ENCODE measurements at places on chromosomes 6 and 20.

DNA sequence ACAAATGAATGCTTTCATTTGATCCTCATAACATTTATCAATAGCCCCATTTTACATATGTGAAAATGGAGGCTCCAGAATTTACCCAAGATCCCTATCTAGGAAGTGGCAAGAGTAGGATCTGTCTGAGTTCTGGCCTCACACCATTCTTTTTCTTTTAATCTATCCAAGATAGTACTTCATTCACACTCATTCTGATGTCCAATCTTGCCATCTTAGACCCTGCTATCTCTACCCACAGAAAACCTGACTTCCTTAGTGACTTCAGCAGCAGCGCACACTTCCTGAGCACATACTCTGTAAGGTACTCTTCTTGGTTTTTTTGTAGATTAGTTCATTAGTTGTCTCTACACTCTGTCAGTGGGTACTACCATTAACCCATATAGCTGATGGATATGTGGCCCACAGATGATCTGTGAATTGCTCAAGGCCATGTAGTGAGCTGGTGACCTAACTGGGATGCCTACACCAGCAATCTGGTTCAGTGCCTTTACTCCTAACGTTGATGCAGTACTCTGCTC is 36.3 kb downstream of the COX4I2 start:
- no peak for DNase-seq

GRCh38 chr20:58192567-58192966 is 35.9 kb downstream of the ANKRD60 start:
- no peak for DNase-seq

- no peak for DNase-seq
Observed at GRCh38 chr6:29647927-29648642, 8.8 kb upstream of the MOG start.

DNA sequence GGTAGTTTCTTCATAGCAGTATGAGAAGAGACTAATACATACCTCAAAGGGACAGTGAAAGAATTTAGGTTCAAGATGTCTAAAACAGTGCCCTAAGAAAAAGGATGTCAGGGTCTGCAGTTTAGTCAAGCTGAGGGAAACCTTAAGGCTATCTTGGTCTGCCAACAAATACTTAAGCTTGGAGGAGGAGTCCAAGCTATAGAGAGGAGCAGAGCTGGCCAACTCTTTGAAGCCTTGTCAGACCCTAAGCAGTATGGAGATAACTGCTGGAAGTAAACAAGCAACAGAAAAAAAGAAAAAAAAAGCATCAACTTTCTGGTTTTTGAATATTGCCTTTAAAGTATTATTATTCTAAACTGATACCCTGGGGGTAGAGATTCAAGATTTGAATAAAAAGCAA is 1518.1 kb downstream of the GRIK2 start:
- DNase-seq = no peak

GRCh38 chr6:157800420-157801237 is 22.4 kb upstream of the SNX9 start:
- DNase-seq = no peak

GRCh38 chr20:32045999-32046398 is 6.0 kb upstream of the HCK start:
- DNase-seq = no peak

DNA sequence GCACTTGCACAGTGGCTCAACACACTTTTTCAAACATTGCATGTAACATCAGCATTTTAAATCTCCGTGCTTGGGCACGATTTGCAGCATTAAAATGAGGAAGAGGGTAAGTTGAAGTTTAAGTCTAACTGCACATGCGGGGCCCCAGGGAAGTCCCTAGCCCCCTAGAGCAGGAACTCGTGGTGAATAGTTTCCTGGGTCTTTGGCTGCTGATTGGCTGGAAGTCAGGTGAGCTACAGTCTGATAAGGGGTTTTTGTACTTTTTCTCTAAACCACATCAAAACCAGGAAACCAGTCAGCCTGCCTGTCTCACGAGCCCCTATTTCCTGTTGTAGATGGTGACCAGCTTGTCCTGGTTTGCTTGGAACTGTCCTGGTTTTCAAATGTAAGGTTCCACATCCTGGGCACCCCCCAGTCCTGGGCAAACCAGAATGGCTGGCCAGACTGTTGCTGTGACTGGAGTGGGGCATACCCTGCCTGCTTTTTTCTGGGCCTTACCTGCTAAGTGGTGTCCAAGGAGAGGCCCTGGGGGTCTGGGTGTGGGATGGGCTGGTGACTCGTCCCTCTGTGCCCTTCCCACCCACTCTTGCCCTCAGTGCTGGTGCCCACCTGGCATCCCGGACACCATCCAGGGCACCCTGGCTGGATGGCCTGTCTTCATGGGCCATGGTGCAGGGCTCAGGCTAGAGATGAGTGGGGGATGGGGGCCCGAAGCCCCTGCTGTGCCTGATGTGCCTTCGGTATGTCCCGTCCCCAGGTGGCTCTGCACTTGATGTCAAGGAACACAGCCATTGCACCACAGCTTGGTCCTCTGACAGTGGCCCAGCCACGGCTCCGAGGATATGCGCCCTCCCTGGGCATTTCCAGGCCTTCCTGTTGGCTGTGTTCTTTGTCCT is 31.8 kb downstream of the SUN5 start:
- DNase-seq = peak; percentile 58

GRCh38 chr6:73041051-73041450 is 184.2 kb downstream of the KHDC1L start:
- DNase-seq = no peak

GRCh38 chr6:2632976-2633584 is 117.6 kb downstream of the MYLK4 start:
- no peak for DNase-seq

GRCh38 chr6:139355172-139355571 is 19.3 kb downstream of the CITED2 start:
- DNase-seq = no peak

- peak; percentile 33 for DNase-seq
Observed at GRCh38 chr6:157020881-157021343, 243.7 kb downstream of the ARID1B start.

- DNase-seq = no peak
Observed at GRCh38 chr20:63138855-63139341, 77.0 kb downstream of the YTHDF1 start.

DNA sequence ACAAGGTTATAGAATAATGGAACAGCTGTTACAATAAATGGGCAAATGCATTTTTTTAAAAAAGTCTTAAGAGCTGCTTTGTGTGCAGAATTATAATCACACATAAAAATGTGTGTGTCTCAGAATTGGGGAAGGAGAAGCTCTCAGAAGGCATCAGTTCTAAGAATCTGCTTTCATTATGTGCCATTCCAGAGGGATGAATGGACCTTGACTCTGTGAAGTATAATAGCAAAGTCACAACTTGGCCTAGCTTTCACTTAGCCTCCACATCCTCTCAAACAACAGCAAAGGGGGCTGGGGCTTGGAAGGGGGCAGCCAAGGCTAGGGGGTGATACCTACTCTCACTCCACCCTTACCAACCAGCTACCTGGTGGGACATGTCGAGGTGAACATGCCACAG is 265.0 kb downstream of the CDC5L start:
- DNase-seq = no peak

DNA sequence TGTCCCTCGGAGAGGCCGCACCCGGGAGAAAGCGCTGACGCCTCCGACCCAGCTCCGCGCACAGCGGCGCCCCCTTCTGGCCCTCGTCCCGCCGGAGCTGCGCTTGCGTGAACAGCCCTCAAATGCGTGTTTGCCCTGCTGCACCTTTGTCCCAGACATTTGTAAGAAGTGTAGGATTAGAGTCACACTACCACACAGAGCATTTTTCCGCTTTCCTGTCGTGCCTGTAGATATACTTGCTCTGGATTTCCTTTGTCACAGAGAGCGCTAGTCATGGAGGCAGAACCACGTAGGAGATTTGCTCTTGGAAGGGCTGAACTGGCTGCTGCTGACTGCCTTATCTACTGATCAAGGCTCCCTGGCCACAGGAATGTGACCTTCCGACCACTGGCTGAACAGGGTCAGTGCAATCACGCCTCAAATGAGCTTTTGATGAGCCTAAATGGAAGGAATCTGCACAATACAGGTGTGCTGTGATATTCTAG is 62.3 kb downstream of the PAX1 start:
- no peak for DNase-seq

GRCh38 chr6:107794771-107795170 is 29.3 kb downstream of the SCML4 start:
- DNase-seq = no peak

- no peak for DNase-seq
Observed at GRCh38 chr6:134455319-134455718, 137.4 kb upstream of the SGK1 start.

DNA sequence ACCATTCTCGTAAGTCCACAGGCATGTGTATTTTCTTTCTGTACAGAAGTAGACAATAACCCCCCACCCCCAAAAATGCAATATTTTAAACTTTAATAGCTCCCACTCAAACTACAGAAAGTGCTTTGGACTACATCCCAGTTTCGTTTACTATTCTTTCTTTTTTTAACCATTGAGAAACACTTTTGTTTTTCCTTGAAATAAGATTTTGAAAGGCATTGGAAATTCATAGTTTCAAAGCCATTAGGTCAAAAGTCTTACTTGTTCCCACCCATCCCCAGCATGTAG is 140.0 kb downstream of the KIF16B start:
- no peak for DNase-seq

DNA sequence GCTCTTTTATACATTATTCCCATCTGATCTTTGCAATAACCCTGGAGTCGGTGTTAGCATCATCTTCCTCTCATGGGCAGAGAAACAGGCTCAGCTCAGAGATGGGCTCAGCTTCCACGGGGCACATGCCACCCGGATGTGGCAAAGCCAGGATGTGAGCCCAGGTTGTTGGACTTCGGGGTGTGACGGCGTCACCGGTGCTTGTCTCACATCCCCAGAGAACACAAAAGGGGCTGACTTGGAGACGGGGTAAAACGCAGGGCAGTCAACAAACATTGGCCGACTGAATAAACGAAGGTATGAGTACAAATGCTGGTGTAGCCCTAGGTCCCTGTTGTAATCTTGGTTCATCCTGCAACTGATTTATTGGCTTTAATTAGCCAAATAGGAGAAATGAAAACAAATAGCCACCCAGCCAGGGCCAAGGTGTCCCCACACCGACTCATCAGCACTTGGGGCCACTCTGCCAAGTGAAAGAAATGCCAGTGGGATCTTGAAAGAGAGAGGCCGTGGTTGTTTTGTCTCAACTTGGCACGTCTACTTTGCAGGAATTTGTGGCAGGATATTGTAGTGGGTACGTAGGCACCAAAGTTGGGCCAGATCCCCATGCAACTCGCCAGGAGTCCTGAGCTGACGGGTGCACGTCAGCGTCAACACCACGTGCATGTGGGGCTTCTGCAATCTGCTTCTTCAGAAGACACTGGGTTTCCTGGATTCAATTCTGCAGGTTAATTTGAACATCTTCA is 42.8 kb downstream of the APCDD1L start:
- DNase-seq = no peak

GRCh38 chr20:45405571-45406259 is 2.4 kb upstream of the DBNDD2 start:
- no peak for DNase-seq

DNA sequence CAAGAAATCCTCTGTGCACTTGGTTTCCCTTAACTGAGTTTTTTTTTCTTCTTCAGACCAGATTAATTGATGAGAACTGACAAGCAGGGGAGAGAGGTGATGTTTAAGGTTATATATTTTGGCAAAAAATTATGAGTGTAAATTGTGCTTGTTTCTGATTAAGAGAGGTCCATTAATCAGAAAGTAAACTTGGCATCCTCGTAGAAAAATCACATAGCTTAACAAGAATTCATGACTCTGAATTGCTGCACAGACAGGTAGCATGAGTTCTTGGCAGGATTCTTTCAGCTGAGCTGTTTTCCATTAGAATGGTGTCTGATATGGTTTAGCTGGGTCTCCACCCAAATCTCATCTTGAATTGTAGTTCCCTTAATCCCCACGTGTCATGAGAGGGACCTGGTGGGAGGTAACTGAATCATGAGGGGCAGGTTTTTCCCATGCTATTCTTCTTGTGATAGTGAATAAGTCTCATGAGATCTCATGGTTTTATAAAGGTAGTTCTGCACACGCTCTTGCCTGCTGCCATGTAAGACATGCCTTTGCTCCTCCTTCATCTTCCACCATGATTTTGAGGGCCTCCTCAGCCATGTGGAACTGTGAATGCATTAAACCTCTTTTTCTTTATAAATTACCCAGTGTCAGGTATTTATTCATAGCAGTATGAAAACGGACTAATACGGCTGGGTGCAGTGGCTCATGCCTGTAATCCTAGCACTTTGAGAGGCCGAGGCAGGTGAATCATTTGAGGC is 34.2 kb upstream of the DDR1 start:
- DNase-seq = no peak

DNA sequence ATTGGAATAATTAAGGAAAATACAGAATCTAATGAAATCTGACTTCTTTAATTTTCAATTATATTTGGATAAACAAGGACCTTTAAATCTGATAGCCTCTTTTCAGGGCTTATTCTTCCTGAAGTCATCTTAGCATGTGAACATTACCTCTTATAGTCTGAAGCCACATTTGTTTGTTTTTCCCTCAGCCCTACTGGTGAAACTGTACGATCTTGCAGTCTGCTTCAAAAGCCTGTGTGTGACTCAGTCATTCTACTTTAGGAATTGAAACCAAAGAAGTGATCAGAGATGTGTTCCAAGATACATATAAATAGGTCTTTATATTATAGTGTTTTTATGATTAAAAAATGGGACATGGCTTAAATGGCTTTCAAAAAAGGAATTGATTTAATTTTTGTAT is 67.5 kb downstream of the MACROD2 start:
- DNase-seq = no peak

DNA sequence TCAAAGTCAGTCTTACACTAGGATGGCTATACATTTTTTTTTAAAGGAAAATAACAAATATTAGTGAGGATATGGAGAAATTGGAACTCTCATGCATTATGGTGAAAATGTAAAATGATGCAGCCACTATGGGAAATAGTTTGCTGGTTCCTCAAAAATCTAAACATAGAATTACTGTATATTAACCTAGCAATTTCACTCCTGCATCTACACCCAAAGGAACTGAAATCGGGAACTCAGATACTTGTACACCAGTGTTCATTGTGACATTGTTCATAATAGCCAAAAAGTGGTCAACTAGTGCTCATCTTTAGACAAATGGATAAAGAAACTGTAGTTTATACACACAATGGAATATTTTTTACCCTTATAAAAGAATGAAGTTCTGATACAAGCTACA is 110.7 kb downstream of the UTRN start:
- no peak for DNase-seq
